ENCODE measurements at places on chromosomes 13 and 19.

DNA sequence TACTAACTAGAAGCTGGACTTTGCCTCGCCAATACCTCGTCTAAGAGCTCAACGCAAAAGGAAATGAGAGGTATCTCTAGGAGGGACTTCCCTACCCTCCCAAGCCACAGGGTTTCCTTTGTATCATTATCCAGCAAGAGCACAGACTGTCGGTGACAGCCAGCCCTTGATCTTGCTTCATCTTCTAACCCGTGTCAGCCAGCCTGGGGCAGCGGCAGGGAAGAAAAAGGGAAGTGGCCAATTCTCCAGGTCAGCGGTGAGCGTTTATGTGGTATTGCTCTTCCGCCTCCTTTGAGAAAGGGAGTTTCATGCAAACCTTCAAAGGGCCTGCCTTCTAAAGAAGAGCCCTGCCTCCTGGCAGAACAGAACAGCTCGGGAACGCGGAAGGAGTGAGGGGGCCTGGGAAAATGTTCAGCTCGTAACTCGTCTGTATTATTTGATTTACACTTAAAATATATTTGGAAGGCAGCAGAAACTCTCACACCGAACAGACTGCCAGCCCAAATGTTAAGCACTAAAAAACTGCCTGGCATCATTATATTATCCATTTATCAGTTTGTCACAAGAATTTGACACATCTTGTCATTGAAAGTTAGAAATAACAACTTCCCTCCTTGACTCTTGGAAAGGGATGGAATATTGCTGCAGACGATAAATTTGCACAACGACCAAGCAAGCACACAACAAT is 41.8 kb downstream of the EFNB2 start:
- no peak for DNase-seq

GRCh38 chr19:51780270-51780669 is 14.7 kb upstream of the FPR3 start:
- no peak for DNase-seq

GRCh38 chr19:13712767-13713201 is 51.5 kb upstream of the MRI1 start:
- no peak for DNase-seq

DNA sequence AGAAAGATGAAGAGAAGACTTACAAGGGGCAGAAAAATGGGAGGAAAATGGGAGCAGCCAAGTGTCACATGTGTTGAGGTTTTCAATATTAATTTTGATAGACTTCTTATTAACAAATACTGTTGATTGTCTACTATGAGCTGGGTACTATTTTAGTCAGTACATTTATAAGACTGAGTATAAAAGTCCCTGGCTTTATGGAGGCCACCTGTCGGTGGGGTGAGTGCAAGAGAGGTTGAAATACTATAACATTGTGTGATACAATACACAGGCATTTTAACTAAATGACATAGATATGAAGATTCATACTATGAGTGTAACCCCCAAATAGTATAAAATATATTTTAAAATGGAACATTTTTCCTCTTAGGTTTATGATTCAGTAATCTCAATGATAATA is 29.9 kb downstream of the SLC10A2 start:
- DNase-seq: no peak

GRCh38 chr19:13347367-13347766 is 158.9 kb downstream of the CACNA1A start:
- DNase-seq: no peak

DNA sequence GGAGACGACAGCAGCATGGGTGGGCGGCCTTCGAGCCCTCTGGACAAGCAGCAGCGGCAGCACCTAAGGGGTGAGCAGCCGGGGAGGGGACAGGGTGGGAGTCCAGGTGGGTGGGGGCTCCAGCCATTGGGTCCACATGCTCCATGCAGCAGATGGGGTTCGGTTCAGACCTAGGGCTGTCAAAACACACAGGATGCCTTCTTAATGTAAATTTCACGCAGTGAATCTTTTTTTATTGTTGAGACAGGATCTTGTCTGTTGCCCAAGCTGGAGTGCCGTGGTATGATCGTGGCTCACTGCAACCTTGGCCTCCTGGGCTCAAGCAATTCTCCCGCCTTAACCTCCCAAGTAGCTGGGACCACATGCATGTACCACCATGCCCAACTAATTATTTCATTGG is 15.9 kb downstream of the PGLS start:
- no peak for DNase-seq

- DNase-seq: no peak
Observed at GRCh38 chr13:113275387-113275786, 21.7 kb upstream of the LAMP1 start.

DNA sequence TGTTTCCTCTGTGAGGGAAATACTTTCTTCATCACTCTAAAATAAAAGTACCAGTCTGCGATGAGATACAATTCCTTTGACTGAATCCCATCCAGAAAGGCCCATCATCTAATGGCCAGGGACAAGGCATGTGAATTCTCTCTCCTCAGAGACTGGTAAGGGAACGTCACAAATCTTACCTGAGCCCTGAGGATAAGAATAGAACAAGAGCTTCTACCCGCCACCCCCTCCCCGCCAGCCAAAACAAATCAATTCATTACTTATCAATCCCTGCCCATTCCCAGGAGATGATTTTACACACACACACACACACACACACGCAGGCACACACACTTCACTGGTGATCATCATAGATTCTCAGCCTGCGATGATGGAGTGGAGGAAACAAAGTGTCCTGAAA is 198.7 kb downstream of the DNAJC15 start:
- DNase-seq: no peak

GRCh38 chr19:55384920-55385723 is 610 bp upstream of the RPL28 start:
- no peak for DNase-seq

- DNase-seq: no peak
Observed at GRCh38 chr13:33128134-33128533, 111.9 kb downstream of the KL start.

GRCh38 chr19:46076951-46077814 is 36.4 kb upstream of the IGFL4 start:
- DNase-seq: no peak

GRCh38 chr19:45779231-45780145 is 2.8 kb downstream of the DMPK start:
- no peak for DNase-seq

- no peak for DNase-seq
Observed at GRCh38 chr13:44221657-44222056, 152.0 kb upstream of the SERP2 start.

GRCh38 chr19:16033721-16034120 is 42.6 kb upstream of the TPM4 start:
- no peak for DNase-seq

DNA sequence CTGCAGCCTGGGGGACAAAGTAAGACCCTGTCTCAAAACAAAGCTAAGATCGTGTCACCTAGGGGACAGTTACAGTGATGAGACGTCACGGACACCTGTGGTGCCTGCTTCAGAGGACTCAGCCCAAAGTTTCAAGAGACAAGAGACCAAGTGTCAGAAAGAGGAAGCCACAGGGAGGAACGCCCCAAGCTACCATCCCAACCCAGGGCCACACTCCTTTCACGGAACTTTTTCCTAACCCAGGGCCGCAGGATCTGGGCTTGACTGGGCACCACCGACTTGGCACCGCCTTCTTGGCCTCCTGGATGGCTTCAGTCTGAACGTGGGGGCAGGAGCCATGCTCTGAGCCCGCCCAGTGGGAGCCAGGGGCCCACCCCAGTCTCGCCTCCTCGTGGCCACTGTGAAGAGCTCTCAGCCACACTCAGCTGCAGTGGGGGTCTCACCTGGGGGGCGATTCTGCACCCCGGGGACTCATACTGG is 8.5 kb downstream of the MOB3A start:
- DNase-seq: no peak

DNA sequence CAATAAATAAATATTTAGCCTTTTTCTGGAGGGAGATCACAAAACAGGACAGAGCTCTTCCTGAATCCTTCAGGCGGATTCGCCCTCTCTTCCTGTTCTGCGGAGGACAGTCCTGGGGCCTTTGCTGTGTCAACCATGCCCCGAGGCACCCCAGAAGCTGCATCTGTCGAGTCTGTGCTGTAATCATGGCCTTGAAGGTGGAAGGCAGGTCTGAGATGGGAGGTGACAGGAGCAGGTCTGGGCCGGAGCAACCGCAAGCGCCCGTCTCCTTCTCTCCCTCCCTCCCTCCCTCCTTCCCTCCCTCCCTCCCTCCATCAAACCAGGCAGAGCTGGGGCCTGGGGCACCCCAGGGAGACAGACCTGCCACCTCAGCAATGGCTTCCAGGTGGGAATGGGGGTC is 4.6 kb upstream of the FXYD3 start:
- DNase-seq: no peak

- DNase-seq: no peak
Observed at GRCh38 chr19:35451338-35452096, 3.5 kb downstream of the FFAR2 start.

- DNase-seq: no peak
Observed at GRCh38 chr19:45492627-45493470, 4.0 kb downstream of the RTN2 start.

DNA sequence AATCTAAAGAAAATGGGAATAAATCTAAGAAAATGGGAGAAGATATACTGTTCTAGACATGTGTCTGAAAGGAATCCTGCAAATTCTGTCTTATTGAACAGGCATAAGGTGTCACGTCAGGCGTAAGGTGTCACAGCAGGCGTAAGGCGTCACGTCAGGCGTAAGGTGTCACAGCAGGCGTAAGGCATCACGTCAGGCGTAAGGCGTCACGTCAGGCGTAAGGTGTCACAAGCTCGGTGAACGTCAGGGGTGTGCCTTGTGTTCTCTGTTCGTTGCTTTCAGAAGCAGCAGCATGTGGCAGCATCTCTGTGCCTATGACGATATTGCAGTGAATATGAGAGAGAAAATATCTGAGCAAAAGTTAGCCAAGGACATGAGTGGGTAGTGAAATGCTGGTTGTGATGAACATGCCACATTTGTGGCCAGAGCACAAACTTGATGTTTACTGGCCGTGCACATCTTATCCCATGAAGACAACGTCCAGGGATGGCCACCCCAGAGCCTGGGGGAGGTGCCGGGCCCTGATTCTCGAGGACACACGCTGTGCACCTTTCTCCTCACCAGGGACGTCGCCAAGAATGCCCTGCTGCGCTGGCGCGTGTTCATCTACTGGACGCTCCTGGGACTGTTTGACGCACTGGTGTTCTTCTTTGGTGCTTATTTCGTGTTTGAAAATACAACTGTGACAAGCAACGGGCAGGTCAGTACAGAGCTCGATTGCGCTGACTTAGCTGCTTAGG is 107.0 kb upstream of the MCF2L start:
- no peak for DNase-seq

DNA sequence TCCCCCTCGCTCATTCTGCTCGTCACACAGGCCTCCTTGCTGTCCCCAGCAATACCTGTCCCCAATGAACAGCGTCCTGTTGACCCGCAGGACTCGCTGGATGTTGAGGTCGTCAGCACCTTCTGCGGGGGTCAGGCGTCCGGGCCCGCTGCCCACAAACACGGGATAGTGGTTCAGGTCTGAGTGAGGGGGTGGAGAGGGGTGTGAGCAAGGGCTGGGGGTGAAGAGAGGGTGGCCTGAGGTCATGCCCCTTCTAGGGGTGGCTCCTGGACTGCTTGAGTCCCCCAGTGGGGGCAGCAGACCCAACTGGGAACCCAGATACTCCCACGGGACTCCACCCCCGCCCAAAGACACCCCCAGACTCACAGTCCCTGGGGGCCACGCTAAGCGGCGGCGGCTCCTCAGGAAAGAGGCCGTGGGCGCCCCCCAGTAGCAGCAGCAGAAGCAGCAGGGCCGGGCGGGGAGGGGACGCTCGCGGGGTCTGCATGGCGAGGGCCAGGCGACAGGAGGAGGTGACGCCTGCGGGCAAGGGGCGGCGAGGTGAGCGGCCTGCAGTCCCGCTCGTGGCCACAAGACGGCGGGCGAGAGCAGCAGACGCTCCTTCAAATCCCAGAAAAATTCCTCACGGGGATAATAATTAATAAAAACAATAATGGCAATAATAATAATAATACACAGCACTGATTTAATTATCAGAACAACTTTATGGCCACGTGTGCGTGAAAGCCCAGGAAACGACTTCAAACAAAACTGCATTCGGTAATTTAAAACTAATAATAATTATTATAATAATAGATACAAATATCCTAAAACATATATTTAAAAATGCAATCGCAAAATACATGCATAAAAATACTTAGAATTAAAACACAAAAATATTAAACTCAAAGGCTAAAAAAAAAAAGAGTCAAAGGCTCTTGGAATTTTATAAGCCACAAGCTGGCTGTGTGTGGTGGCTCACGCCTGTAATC is 1.2 kb downstream of the SEMA6B start:
- DNase-seq: no peak

DNA sequence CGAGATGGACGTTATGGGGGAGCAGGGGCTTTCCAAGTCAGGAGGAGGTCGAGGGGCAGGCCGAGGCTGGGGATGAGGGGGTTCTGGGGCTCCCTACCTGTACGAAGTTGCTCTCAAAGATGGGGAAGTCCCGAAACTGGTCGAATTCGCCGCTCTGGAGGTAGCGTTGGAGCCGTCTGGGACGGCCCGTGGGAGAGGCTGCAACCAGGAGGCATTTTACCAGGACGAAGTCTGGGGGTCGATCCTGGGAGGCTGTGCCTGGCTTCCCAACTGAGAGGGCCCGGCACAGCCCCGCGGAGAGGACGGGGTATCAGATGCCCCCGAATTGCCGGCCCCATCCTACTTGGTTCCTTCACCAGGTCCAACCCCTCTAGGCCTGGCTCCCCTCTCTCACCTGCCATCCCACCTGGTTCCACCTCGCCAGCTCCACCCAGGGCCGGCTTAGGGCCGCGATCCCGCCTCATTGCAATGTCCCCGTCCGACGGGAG is 527 bp upstream of the EMC10 start:
- no peak for DNase-seq

DNA sequence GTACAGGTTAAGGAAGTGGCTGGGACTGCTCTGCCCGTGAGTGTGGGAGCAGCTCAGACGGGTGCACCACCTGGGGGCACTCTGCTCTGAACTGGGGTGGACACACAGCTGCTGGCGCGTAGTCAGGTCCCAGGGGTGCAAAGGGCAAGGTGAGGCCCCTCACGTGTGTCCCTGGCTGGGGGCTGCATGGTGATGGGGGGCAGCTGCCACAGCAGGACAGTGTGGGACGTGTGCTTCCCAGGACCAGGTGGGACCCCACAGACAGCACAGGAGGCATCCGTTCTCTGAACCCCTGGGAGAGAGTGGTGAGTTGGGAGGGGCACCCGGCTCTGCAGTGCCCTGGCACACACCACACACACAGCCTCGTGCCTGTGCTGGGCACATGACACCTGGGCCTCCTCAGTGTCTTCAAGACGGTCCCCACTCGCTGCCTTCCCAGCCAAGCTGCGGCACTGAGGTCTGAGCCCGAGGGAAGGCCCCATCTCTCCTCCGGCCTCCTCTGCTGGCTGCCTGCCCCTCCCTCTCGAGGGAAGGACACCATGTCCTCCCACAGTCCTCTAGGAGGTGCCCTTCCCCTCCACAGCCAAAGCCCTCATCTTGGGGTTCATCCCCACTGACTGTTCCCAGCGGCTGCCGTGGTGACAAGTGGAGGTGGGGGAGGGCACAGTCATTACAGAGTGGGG is 24.7 kb downstream of the CILP2 start:
- no peak for DNase-seq

- DNase-seq: no peak
Observed at GRCh38 chr19:35205733-35206323, 22.7 kb downstream of the FAM187B start.
